ENCODE measurements at places on chromosomes 1 and 21.

GRCh38 chr1:33836911-33837310 is 27.0 kb upstream of the HMGB4 start:
- no peaks in the 10 kb centered on the region for H3K4me1 ChIP-seq
- no peaks in the 10 kb centered on the region for H3K27me3 ChIP-seq
- no peak overlapping the region for H3K4me3 ChIP-seq
- no peak for DNase-seq
- no peaks in the 10 kb centered on the region for H3K36me3 ChIP-seq
- H3K27ac ChIP-seq: no peak overlapping the region

DNA sequence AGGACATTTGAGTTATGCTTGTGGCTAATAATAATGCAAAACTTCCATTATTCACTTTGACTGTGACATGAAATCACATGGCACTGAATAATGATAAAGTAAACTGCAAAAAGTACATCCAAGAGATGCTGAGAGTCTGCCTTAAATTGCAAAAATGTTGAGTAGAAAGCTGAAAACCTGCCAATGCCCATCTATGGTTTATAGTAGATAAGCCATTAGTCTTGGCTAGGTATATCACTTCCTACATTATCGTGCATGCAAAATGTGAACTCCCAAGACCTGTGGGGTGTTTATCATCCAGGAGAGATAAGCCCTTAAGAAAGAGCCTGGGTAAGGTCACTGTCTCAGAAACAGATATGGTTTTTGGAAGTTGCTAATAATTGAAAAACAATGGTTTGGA is 208.7 kb upstream of the DPYD start:
- H3K27me3 ChIP-seq: no peaks in the 10 kb centered on the region
- H3K4me1 ChIP-seq: no peaks in the 10 kb centered on the region
- H3K4me3 ChIP-seq: no peak overlapping the region
- no peaks in the 10 kb centered on the region for H3K36me3 ChIP-seq

- no peak overlapping the region for H3K4me3 ChIP-seq
- no peak for DNase-seq
- H3K4me1 ChIP-seq: no peaks in the 10 kb centered on the region
- no peak overlapping the region for H3K27ac ChIP-seq
- H3K27me3 ChIP-seq: no peaks in the 10 kb centered on the region
Measured at GRCh38 chr1:239067058-239067457, 319.3 kb upstream of the CHRM3 start.

DNA sequence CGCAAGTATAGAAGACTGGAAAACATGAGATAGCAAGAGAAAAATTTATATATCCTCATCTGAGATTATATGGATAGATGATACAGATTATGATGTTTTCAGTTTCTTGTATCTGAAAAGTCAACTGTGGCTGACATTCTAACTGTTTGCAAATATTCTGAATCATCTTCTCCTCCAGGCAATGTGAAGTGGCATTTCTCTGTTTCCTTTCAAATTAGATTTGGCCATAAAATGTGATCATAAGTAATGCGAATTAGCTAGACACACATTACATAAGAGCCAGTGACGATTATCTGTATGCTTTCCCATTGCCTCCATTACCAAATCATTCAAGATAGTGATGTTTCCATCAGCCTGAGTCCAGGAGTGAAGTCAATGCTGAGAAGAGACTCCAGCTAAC is 265.2 kb downstream of the BRINP3 start:
- H3K27ac ChIP-seq: no peak overlapping the region
- H3K27me3 ChIP-seq: no peaks in the 10 kb centered on the region
- no peak overlapping the region for H3K4me3 ChIP-seq
- no peaks in the 10 kb centered on the region for H3K4me1 ChIP-seq
- no peaks in the 10 kb centered on the region for H3K36me3 ChIP-seq
- DNase-seq: no peak

DNA sequence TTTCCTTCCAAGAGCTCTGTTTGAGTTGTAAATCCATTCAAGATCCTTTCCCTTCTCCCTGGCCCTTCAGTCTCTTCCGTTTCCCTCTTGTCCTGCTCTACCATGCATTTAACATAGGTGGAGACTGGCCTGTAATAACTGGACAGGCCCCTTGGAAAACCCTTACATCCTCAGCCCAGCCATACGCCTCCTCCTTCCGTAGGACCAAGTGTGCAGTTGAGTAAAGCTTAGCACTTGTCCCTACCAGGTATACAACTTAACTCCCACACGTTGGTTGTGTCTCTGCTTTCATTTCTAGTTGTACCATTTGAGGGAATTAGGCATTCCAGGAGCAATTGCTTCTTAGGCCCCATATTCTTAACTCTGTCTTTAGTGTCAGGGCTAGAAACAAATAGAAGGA is 6.4 kb downstream of the MAN1C1 start:
- no peak overlapping the region for H3K4me3 ChIP-seq
- no peak overlapping the region for H3K27ac ChIP-seq
- no peaks in the 10 kb centered on the region for H3K36me3 ChIP-seq
- no peak for DNase-seq

- no peak for DNase-seq
- H3K4me1 ChIP-seq: no peaks in the 10 kb centered on the region
Measured at GRCh38 chr1:172895761-172896160, 155.0 kb downstream of the TNFSF18 start.

GRCh38 chr1:172155766-172156165 is 264.7 kb upstream of the C1orf105 start:
- no peak overlapping the region for H3K4me3 ChIP-seq
- no peak for DNase-seq
- H3K27ac ChIP-seq: no peak overlapping the region

- H3K4me1 ChIP-seq: no peaks in the 10 kb centered on the region
- no peaks in the 10 kb centered on the region for H3K36me3 ChIP-seq
- no peak overlapping the region for H3K4me3 ChIP-seq
- DNase-seq: no peak
- no peaks in the 10 kb centered on the region for H3K27me3 ChIP-seq
Measured at GRCh38 chr1:209710093-209710492, 5.4 kb downstream of the HSD11B1 start.

GRCh38 chr1:12433323-12434053 is 184.5 kb downstream of the DHRS3 start:
- peaks cover 22% of the 10 kb centered on the region for H3K4me1 ChIP-seq
- no peaks in the 10 kb centered on the region for H3K36me3 ChIP-seq

DNA sequence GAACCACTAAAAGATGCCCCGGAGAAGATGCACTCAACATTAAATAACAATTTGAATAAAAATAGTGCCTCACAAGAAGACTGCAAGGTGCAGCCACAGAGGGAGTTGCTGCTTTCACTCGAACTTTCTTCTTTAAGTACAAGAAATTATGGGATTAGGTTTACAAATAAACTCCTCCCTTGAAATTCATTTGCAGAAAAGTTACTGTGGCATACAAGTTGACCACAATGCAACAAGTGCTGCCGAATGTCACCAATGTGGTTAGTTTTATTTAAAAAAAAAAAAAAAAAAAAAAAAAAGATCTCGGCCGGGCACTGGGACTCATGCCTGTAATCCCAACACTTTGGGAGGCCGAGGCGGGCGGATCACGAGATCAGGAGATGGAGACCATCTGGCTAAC is 76.8 kb upstream of the RAB4A start:
- DNase-seq: no peak
- H3K27me3 ChIP-seq: no peaks in the 10 kb centered on the region
- no peaks in the 10 kb centered on the region for H3K36me3 ChIP-seq
- no peaks in the 10 kb centered on the region for H3K4me1 ChIP-seq

DNA sequence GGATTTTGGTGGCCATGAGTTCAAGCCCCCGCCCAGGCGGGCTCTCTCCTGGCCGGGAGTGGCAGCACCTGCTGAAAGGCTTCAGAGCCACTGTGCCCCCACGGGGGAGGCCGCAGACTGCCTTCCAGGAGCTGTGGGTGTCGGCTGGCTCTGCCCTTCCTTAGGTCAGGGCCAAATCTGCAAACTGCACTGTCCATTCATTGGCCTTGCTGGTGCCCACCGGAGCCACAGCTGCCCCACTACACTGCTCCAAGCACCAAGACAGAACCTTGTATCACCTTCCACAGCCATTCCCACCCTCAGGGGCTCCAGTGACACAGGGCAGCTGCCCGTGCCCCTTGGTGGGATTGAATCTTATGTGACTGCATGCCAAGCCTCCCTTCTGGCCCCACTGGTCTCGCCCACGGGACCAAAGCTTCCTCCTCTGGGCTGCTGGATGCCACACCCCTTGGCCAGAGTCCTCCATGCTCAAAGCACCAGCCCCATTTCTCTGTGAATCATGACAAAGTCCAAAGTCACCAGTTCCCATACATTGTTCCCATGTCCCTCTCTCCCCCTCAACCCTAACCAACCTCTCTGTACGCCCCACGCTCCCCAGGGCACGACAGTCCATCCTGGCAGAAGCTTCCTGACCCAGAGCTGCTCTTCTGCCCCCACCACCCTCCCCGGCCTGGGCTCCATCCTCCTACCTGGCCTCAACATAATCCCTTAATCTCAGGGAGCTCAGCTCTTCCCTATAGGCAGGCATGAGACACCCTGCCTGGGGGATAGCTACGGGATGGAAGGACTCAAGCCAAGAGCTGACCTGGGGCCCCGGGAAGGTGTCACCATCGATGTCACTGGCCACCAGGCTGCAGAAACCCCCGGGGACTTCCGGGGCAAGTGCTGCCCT is 20.9 kb upstream of the GPR153 start:
- H3K4me1 ChIP-seq: peaks cover 4% of the 10 kb centered on the region
- DNase-seq: no peak
- no peak overlapping the region for H3K4me3 ChIP-seq
- H3K27ac ChIP-seq: no peak overlapping the region
